ENCODE measurements at places on chromosomes 1 and 21.

GRCh38 chr1:89602871-89603404 is 30.0 kb upstream of the LRRC8C start:
- DNase-seq: no peak

DNA sequence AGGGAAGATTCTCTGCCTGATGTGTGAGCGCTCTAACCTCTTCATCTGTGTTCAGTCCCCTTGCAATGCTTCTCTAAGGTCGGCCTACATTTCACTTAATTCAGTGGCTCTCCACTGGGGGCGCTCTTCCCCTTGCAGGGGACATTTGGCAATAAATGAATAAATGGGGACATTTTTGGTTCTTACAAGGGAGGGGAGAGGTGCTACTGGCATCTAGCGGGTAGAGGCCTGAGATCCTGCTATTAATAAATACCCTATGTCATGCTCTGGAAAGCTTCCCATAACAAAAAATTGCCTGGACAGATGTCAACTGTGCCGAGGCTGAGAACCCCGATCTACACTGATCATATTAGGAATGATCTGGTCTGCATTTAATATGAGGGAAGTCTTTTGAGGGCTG is 25.9 kb upstream of the DNAJC11 start:
- DNase-seq: no peak

GRCh38 chr1:171715813-171716251 is 26.0 kb downstream of the VAMP4 start:
- no peak for DNase-seq

- DNase-seq: no peak
Observed at GRCh38 chr21:23130308-23130707, 2132.1 kb downstream of the NCAM2 start.
